ENCODE measurements at places on chromosomes 11 and 22.

DNA sequence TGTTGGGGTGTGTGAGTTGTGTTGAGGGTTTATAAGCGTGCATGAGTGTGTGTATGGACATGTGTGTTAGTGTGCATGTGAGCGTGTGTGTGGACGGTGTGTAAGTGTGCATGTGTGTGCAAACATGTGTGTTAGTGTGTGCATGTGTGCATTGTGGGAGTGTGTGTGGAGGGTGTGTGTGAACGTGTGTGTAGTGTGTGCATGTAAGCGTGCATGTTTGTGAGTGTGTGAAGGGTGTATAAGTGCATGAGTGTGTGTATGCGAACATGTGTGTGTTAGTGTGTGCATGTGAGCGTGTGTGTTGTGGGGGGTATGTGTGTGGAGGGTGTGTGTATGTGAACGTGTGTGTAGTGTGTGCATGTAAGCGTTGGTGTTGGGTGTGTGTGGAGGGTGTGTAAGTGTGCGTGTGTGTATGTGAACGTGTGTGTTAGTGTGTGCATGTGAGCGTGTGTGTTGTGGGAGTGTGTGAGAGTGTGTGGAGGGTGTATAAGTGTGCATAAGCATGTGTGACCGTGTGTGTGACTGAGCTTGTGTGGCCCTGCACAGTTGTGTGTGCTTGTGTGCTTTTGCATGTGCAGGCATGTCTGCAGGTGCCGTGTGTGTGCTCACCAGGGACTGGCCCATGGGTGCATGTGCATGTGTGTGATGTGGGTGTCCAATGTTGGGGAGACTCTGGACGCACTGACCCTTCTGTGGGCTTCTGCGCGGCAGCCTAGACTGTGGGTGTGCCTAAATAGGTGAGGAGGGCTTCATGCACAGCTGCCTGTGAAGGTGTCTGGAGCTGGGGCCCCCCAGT, 866.2 kb downstream of the TBC1D22A start:
- no peak for DNase-seq

DNA sequence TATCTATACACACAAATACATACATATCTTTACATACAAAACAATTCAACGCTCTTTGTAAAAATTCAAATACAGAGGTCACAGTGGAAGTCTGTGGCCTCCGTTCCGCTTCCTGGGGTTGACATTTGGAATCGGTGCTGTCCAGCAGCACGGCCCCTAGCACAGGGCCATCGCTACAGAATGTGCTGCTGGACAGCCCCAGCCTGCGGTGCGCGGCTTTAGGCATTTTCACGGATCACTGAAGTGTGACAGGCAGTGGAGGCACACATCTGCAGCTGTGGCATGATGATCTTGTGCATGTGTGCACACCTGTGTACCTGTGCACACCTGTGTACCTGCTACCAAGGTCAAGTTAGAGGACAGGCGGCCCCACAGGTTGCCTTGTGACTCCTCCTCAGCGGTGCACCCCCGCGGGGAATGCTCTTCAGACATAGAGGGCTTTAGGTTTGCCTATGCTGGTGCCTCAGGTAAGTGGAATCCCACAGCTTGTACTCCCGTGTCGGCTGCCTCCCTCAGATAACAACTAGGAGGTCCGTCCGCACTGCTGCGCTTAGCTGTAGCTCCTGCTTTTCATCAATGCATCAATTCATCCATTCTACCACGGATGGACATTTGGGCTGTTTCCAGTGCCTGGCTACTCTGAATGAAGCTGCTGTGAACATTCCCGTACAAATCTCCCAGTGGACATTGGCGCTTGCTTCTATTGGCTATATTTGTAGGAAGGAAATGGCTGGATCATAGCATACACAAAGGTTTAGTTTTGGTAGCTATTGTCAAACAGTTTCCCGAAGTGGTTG, 29.9 kb downstream of the GAL start:
- no peak for DNase-seq

DNA sequence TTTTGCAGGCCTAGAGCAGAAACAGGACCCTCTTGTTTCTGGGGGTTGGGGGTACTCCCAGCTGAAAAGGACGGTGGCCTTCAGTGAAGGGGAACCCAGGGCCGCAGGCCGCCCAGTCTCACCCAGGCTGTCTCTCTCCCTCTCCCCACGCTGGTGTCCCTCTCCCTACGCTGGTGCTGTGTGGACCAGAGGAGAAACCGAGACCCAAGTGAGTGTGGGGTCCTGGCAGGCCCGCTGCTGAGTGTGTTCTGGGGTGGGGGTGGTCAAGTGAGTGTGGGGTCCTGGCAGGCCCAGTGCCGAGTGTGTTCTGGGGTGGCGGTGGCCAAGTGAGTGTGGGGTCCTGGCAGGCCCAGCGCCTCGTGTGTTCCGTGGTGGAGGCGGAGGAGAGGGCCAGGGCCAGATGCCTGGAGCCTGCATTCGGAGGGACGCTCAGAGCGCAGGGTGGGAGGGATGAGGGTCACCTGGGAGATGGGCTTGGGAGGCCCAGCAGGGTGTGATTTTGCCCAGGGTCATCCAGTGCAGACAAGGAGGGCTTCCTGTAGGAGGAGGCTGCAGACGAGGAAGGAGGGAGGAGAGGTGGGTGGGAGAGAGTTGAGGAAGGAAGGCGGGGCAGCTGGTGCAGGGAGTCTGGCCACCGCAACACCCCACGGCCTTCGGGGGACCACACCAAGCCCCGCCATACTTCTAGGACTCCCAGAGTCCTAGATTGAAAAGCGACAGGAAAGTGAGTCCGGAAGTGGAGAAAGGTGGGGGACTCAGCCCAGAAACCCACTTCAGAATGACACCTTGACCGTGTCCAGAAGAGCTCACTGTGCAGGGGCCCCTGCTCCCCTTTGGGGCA, 10.3 kb downstream of the TNNT3 start:
- no peak for DNase-seq

GRCh38 chr22:26461188-26461810, 22.3 kb downstream of the HPS4 start:
- DNase-seq: peak; percentile 42

GRCh38 chr11:944711-945470, 19.2 kb downstream of the AP2A2 start:
- DNase-seq: no peak

DNA sequence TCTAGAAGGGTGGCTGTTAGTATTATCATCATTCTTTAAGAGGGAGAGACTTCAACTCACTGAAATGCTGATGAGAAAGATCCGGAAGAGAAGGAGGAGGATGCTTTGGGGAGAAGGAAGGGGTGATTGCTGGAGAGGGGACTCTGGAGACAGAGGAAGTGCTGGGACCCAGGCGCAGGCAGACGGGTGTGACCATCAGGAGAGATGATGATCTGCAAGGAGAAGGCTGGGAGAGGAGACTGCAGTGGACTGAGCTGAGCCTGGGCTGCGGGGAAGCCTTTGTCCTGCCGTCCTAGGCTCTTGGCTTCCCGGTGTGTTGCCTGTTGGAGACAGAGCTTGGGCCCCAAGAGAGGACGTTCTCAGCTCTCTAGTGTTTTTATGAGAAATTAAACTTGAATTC, 22.6 kb downstream of the RASD2 start:
- no peak for DNase-seq

DNA sequence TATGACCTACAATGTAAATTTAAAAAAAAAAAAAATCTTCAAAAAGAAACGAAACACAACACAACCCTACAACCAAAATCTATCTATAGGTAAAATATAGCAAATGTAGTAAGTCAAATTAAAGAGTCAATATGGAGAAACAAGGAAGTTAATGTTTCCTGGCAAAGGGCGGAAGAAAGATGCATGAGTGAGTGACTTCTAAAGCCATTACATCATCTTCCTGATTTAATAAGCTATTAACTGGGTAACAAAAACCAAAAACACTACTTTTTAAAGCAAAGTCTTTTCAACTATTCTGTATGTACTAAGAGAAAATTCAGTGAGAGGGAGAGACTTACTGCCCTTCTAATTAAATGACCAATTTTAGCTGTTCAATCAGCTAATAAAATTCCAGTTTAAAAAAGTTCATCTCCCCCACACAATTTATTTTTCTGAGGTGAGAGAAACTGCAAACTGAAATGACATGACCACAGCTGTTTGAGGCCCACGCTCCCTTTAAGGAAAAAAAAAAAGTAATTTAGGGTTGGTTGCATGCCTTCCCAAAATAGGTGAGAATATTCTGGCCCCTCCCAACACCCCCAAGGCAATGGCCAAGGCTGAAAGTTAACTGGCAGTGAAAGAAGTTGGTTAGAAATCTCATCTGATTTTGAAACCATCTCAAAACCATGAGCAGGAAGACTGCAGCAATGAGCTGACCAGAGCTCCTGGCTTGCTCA, 5.9 kb downstream of the SF1 start:
- no peak for DNase-seq

DNA sequence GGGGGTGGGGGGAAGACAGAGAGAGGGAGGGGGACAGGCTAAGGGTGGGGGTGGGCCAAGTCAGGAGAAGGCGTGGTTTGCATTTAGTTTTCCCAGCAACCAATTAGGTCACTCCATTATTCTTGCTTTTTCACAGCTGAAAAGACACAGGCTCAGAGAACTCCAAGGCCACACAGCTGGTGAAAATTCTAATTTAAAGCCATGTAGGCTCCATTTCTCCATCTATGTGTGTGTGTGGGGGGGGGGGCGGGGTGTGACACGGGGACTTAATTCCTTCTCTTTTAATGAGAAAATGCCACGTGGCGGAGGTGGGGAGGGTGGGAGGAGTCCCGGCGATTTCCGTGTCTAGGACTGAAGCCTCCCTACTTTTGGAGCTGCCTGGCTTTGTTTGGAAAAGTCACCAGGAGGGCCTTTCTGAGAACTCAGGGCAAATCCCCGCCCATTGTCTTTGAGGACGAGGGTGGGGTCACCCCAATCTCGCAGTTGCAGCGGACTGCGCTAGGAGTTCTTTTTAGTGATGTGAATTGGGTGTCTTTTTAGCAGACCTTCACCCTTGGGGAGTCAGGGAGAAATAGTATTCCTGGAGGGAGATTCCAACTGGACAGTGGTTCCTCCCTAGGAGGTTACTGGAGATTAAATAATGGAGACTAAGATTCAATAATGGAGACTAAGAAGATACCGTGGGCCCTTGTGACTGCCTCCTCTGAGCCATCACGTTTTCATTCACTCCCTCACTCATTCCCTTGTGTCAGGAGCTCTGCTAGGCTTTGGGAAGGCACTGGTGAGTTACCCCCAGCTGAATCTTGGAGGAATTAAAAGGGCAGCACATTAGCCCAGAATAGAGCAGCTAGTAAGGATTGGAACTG, 36.4 kb upstream of the PTPRJ start:
- DNase-seq: no peak

- no peak for DNase-seq
These were observed 81.1 kb downstream of the LRRC32 start for GRCh38 chr11:76589477-76589876.

- DNase-seq: peak; percentile 54
These were observed 3.4 kb downstream of the CLPB start for GRCh38 chr11:72430741-72431570.

DNA sequence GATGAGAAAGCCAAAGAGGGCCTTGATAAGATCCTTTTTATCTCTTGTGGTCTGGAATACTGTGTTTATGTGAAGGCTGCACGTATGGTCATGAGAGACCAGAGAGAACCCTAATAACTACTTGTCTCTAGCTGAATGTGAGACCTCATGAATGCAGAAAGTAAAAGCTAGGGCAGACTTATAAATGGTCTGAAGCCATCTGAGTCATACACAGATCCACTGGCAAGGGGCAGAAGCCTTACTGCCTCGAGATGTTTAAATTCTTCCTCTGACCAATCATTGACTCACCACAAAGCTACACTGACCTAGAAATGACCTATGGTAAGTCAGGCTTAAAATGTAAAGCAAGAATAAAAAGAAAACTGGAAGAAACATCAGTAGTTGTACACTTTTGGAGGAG, 22.7 kb upstream of the OR4B1 start:
- peak; percentile 74 for DNase-seq

GRCh38 chr11:95318498-95318897, 87.5 kb upstream of the SESN3 start:
- no peak for DNase-seq

- no peak for DNase-seq
These were observed 110.6 kb downstream of the MSANTD4 start for GRCh38 chr11:105911454-105911853.

GRCh38 chr11:98565311-98565710, 455.4 kb upstream of the CNTN5 start:
- DNase-seq: peak; percentile 4

- no peak for DNase-seq
These were observed 130.8 kb downstream of the GRIK4 start for GRCh38 chr11:120642196-120642894.

DNA sequence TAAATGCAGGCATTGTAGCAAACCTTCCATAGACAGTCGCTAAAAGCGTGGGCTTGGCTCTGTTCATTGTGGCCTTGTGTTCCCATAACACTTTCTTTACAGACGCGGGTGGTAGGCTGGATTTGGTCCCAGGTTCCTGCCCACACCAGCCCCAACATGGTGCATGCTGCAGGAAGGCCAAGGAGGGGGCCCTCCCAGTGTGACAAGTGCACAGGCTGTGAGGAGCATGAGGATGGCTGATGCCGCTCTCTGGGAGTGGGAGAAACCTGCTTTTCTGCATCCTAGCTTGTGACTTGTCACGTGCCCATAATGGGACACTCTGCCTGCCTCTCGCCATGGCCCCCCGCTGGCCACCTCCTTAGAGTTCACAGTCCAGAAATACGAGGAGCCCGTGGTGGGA, 161.8 kb upstream of the B3GAT1 start:
- no peak for DNase-seq

DNA sequence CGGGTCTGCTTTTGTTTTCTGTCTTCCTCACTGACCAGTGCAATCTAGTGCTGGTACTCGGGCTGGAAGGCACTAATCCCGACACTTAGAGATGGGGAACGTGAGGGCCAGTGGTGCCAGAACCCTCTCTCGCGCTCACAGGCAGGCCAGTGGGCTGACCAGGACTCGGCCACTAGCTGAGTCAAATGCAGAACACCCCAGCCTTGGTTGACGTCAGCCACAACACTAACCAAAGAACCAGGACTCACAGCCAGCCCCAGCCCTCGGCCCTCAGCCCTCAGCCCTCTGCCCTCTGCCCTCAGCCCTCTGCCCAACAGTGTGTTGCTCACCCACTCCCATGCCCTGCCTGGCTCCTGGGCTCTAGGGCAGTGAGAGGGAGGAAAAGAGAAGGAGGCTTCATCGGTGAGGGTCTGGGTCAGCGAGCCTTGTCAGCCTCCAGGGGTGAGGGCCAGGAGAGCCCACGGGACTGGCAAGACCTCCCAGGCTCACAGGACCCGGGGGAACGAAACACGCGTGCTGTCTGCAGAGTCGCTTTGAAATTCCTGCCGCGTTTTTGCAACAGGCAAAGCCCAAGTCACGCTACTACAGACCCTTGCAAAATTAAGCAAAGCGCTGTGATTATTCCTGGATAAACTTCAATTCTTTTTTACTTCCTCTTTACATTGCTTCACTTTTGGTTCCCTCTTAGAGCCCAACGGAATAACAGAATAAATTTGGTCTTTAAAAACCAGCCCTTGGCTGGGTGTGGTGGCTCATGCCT, 27.5 kb downstream of the KIAA0930 start:
- DNase-seq: peak; percentile 54

- no peak for DNase-seq
These were observed 27.3 kb upstream of the PICK1 start for GRCh38 chr22:38029901-38030300.

- DNase-seq: peak; percentile 7
These were observed 875 bp upstream of the STT3A start for GRCh38 chr11:125591649-125592304.

GRCh38 chr22:38612217-38613006, 42.4 kb upstream of the DMC1 start:
- DNase-seq: no peak

Measured in HT1080 (cell line).